ENCODE measurements at places on chromosomes 3 and 15.

GRCh38 chr3:77873598-77873997 lies 833.7 kb downstream of the ROBO2 start:
- no peak for DNase-seq

GRCh38 chr3:61182662-61183061 lies 68.6 kb downstream of the FHIT start:
- no peak for DNase-seq

- no peak for DNase-seq
Observed at GRCh38 chr15:51879555-51879954, 50.1 kb downstream of the TMOD3 start.

GRCh38 chr15:92934716-92935115 lies 34.6 kb downstream of the CHD2 start:
- no peak for DNase-seq

DNA sequence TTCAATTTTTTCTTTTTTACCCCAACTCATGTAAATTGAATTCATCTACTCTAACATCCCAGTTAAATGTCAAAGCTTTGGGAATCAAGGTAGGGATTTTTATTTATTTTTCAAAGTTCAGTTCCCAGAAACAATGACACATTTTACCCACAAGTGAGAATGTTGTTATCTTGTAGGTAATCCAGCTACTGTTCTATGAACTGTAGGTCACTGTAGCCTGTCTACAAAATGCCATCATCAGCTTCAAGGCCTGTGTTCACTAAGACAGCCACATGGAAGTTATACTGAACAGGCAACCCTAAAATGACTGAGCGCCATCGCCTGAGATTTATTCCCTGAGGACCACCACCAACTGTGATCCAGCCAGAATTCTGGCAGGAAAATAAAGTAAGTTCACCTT lies 219.7 kb downstream of the FHIT start:
- DNase-seq = no peak

DNA sequence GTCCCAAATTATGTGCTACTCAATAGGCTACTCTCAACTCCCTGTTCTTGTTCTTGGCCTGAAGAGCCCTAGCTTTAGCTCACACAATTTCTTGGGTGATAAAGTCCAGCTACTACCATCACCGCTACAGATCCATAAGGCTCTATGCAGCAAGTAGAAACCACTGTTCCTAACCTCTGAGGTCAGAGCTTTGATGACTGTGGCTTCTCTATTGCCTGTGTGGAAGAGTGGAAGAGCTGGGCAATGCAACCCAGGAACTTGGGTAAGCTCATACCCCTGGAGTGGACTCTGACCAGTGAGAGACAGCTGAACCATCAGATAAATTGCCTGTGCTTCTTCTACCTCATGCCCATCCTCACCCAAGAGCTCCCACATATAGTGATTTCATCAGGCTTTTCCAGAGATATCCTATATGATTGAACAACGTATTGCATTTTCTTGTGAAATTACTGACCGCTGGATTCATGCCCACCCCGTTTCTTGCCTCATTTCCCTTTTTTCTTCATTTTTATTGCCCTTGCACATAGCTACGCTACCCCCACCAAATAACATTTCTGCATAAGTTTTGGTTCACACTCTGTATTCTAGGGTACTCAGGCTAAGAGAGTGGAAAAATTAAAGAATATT lies 172.3 kb upstream of the MBNL1 start:
- DNase-seq = no peak

DNA sequence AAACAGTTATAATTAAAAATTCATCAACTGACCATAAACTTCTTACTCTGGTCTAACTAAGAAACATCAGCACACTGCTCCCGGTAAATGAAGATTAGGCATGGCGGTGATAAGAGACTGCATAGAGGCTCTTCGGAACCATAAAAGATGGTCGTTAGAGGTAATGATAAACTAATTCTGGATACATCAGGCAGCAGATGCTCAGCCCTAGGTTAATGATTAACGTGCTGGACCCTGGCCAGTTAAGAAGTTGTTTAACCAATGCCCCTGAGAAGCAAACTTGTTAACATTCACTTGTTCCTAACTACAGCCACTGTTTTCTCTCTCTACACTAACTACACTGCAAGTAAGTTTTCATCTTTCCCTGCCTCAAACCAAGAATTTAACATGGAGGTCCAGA lies 111.5 kb downstream of the PDZRN3 start:
- DNase-seq = no peak

DNA sequence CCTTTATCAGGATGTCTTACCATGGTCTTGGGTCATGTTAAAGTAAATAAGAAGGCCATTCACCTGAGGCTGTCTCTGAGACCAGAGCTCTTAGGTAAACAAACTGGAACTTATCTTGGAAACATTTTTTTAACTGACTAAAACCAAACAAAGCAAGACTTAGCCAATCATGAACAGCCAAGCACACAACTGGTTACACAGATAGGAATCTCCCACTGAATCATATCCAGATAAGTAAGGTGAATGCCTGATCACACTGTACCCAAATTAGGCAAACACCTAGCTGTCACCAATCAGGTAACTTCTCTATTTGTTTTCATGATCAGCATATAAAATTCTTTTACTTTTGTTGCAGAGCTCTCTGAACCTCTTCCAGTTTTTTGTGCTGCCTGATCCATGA lies 205.4 kb downstream of the CNTN3 start:
- no peak for DNase-seq

All from RWPE2 (cell line).